NCI-H1048 (cell line): ENCODE measurements at places on chromosomes 7 and 10.

DNA sequence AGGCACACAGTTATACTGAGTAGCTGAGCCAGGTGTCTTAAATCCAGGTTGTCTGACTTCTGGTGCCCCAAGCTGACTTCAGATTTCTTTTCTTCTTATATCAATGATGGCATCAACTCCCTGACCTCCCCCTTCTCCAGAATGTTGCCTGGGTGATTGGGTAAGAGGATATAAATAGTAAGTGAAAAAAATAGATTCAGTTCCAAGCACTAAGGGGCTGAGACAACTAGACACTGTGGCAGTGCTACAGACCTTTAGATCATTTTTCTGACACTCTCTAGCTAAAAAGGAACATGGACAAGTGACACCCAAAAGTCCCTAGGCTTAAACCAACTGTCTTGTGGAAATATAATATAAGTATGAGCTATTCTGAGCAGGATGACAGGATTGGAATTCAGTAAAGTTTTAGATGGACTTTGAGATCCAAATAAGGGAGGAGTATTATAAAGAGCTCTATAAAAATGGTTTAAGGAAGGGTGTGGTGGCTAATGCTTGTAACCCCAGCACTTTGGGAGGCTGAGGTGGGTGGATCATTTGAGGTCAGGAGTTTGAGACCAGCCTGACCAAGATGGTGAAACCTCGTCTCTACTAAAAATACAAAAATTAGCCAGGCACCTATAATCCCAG, 589.1 kb upstream of the GALNT17 start:
- no peak for DNase-seq

GRCh38 chr10:3911713-3912442, 126.9 kb upstream of the KLF6 start:
- DNase-seq: no peak

GRCh38 chr7:120259386-120259785, 13.6 kb upstream of the KCND2 start:
- DNase-seq: no peak

GRCh38 chr7:95899919-95900513, 127.7 kb downstream of the DYNC1I1 start:
- no peak for DNase-seq

- DNase-seq: no peak
Measured at GRCh38 chr10:3468919-3469638, 296.5 kb upstream of the PITRM1 start.
